CD4-positive, alpha-beta T cell (primary cell): ENCODE measurements at places on chromosomes 11 and 22.
A peak's percentile ranks its signal among the peaks of the same experiment; 100 is the strongest.

GRCh38 chr11:9716275-9717039, 52.6 kb downstream of the SWAP70 start:
- H3K4me3 ChIP-seq, result no peak overlapping the region
- H3K27me3 ChIP-seq, result no peaks in the 10 kb centered on the region
- no peak for DNase-seq

DNA sequence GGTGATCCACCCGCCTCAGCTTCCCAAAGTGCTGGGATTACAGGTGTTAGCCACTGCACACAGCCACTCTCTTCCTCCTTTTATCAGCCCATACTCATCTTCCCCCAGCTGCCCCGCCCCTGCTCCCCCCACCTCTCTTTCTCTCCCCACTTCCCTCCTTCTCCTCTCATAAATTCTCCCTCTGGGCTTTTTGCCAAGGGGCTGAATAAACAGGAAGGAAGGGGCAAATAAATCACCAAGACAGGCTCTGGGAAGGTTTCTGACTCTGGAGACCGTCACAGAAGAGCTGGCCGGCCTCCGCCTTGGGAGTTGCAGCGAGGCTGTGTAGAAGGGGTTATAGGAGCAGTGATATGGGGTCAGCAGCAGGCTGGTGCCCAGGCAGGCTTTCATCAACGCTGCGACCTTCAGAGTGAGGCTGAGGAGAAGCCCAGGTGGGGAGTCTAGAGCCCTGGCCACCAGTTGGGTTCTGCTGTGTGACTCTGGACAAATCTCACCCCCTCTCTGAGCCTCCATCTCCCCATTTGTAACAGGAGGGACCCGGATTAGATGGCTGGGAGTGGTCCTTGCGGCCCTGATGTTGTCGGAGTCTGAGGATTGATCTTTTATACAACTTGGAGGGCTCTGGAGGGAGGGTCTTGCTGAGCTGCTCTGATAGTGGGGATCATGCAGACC, 62.6 kb upstream of the RASD2 start:
- peaks cover 2% of the 10 kb centered on the region for H3K4me1 ChIP-seq
- H3K27ac ChIP-seq, result no peak overlapping the region
- no peak for DNase-seq
- H3K27me3 ChIP-seq, result peaks cover 7% of the 10 kb centered on the region

- H3K4me1 ChIP-seq, result peaks cover 23% of the 10 kb centered on the region
- H3K27ac ChIP-seq, result no peak overlapping the region
- H3K36me3 ChIP-seq, result no peaks in the 10 kb centered on the region
- no peak for DNase-seq
- H3K27me3 ChIP-seq, result peaks cover 35% of the 10 kb centered on the region
Measured at GRCh38 chr11:367956-368413, 1.3 kb upstream of the B4GALNT4 start.

- H3K27ac ChIP-seq, result no peak overlapping the region
- H3K4me3 ChIP-seq, result no peak overlapping the region
- DNase-seq, result no peak
- no peaks in the 10 kb centered on the region for H3K4me1 ChIP-seq
- no peaks in the 10 kb centered on the region for H3K36me3 ChIP-seq
- no peaks in the 10 kb centered on the region for H3K27me3 ChIP-seq
Measured at GRCh38 chr11:100715165-100715761, 28.2 kb downstream of the ARHGAP42 start.

GRCh38 chr11:74846770-74847169, 98.1 kb downstream of the RNF169 start:
- no peak for DNase-seq
- H3K4me1 ChIP-seq, result peaks cover 11% of the 10 kb centered on the region
- H3K36me3 ChIP-seq, result peaks cover 87% of the 10 kb centered on the region

DNA sequence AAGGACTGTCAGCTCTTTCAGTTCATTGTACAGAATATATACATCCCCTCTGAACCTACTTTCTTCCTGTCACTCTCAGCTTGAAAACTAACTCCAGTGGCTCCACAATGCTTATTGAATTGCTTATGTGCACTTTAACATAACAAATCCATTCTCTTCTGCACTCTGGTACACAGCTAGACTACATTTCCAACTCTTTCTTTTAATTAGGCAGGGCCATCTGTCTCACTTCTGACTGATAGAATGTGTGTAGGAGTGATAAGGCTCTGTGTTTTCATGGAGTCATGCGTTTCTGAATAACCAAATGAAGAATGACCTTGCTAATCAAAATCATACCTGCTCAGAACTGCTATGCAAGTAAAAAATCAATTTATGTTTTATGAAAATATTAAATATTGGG, 278.5 kb upstream of the CCDC179 start:
- no peaks in the 10 kb centered on the region for H3K27me3 ChIP-seq
- H3K36me3 ChIP-seq, result no peaks in the 10 kb centered on the region
- no peaks in the 10 kb centered on the region for H3K4me1 ChIP-seq
- no peak for DNase-seq
- no peak overlapping the region for H3K4me3 ChIP-seq

DNA sequence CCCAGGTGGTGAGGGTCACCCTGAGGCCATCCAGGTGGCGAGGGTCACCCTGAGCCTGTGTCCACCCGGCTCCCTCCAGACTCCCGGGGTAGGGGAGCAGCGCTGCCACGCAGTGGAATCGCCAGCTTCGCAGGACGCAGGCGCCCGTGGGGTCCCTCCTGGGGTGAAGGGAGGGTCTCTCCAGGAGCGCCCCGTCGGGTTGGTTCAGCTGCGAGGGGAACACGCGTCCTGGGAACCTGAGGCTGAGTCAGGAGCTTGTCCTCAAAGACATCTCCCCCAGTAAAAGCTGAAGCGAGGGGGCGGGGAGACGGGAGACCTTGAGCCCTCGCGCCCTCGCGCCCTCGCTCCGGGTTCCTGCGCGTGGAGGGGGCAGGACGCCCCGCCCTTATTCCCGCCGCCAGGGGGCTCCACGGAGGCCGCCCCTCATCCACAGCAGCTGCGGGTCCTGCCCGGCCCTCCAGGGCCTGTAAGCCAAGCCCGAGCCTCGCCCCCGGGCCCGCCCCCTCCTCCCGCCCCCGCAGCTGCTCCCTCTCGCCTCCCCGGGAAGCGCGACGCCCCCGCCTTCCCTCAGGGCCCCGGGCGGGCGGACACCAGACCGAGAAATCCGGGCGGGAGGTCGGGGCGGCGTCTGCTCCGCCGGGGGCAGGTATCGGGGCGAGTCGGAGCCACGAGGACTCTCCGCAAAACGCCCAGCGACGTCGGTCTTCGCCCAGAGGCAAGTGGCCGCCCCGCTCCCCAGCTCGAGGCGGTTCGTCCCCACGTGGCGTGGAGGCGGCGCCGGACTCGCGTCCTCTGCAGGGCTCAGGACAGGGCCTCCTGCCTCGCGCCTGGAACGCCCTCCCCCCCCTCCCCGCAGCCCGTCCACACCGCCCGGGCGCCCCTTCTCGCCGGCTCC, 22.8 kb downstream of the PIM3 start:
- peaks cover 15% of the 10 kb centered on the region for H3K4me1 ChIP-seq
- peaks cover 15% of the 10 kb centered on the region for H3K27me3 ChIP-seq
- H3K4me3 ChIP-seq, result peak overlapping the region; percentile 12
- DNase-seq, result peak; percentile 75
- no peaks in the 10 kb centered on the region for H3K36me3 ChIP-seq

GRCh38 chr11:34148504-34149165, 43.2 kb downstream of the NAT10 start:
- peaks cover 65% of the 10 kb centered on the region for H3K36me3 ChIP-seq
- H3K4me3 ChIP-seq, result no peak overlapping the region
- DNase-seq, result no peak
- no peaks in the 10 kb centered on the region for H3K4me1 ChIP-seq
